ENCODE measurements at places on chromosomes 12 and 14.

GRCh38 chr12:42643881-42644579 is 54.5 kb upstream of the PRICKLE1 start:
- no peaks in the 10 kb centered on the region for H3K4me1 ChIP-seq
- H3K27me3 ChIP-seq: no peaks in the 10 kb centered on the region
- no peaks in the 10 kb centered on the region for H3K36me3 ChIP-seq
- H3K27ac ChIP-seq: no peak overlapping the region

- no peak for DNase-seq
- no peak overlapping the region for H3K4me3 ChIP-seq
- H3K27me3 ChIP-seq: no peaks in the 10 kb centered on the region
- no peaks in the 10 kb centered on the region for H3K4me1 ChIP-seq
- no peaks in the 10 kb centered on the region for H3K36me3 ChIP-seq
- H3K27ac ChIP-seq: no peak overlapping the region
These were observed 35.2 kb upstream of the SLC38A1 start for GRCh38 chr12:46304070-46304469.

DNA sequence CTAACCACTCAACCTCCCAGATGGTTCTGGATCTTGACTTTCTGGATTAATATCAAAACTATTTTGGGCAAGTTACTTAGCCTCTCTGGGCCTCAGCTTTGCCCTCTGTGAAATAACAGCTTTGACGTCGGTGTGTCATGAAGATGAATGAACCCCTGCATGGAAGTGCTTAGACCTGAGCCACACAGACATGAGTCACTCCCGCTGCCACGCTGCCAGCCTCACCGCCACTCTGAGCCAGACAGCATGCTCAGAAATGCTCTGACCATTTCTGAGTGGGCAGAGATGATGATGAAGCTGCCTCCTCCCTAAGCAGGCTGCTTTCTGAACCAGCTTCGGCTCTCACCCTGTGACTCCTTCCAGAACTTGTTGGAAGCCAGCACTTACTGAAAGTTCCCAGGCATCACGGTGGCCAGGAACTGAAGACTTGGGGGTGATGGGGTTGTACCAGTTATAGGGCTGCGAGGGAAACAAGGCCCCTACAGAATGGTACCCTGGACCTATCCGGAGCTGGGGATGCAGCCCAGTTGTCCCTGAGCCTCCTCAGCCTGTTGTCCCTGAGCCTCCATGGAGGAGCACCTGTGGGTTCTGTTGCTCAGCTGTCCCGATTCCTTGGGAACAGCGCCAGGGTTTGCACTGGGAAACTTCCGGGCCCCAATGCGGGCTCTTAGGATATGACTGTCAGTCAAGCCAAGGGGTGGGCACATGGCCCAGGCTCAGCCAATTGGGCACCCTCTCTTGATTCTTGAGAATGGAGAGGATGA is 2.0 kb upstream of the CCDC197 start:
- no peak overlapping the region for H3K4me3 ChIP-seq
- DNase-seq: no peak
- H3K4me1 ChIP-seq: peaks cover 11% of the 10 kb centered on the region
- no peaks in the 10 kb centered on the region for H3K27me3 ChIP-seq
- H3K27ac ChIP-seq: peak overlapping the region; percentile 20

- no peak overlapping the region for H3K4me3 ChIP-seq
- no peaks in the 10 kb centered on the region for H3K4me1 ChIP-seq
- DNase-seq: no peak
- no peaks in the 10 kb centered on the region for H3K36me3 ChIP-seq
These were observed 89.4 kb downstream of the R3HDM2 start for GRCh38 chr12:57341275-57341990.

GRCh38 chr12:7130701-7131501 is 730 bp downstream of the CLSTN3 start:
- peaks cover 26% of the 10 kb centered on the region for H3K4me1 ChIP-seq
- peak overlapping the region; percentile 64 for H3K4me3 ChIP-seq

GRCh38 chr12:105382771-105383622 is 52.5 kb downstream of the C12orf75 start:
- DNase-seq: no peak
- no peaks in the 10 kb centered on the region for H3K36me3 ChIP-seq
- peak overlapping the region; percentile 57 for H3K27ac ChIP-seq
- H3K4me3 ChIP-seq: peak overlapping the region; percentile 12

DNA sequence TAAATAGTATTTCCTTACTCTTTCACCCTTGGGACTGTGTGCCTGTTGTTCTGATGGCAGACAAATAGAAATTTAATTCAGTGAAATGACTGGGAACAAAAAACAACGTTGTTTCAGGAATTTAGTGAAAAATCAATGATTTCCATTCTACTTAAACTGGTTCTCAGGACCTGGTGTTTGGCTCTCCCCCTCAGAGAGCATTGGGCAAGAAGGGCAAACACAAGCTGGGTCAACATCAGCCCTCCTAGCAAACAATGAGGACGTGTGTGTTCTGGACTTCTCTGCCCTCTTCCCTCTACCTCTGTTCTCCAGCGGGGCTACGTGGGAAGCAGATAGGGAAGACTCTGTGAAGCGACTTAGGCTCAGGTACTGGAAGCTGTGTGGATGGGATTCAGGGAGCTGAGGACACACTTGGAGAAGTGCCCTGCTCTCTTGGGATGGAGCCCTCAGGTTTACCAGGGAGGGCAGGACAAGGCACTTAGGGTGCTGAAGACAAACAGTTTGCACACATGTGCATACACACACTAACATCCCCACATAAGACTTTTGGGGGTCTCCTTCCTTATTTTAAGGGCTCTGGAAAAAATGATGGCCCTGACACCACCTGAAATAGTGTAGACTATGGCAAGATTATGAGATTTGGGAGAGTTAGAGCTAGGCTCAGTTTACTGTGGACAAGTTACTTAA is 7.6 kb upstream of the SERPINA1 start:
- peaks cover 13% of the 10 kb centered on the region for H3K4me1 ChIP-seq
- no peak overlapping the region for H3K4me3 ChIP-seq
- no peaks in the 10 kb centered on the region for H3K36me3 ChIP-seq
- H3K27me3 ChIP-seq: no peaks in the 10 kb centered on the region

DNA sequence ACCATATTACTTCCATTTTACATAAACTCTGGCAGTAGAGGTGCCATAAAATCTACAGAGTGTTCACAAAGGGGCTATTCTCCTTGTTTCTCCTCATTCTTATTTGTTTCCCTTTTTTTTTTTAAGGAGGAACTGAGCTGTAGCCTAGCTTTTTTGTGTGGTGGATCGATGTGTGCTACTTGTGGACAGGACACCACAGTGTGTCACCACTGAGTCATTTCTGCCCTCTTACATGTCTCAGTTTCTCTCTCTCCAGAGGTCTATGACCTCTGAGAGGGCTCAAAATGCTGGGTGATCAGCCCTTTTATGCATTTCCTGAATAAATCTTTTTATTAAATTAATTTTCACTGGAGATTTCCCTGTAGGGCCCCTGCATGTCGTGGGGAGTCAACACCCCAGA is 370.2 kb downstream of the ADGRD1 start:
- no peaks in the 10 kb centered on the region for H3K27me3 ChIP-seq
- H3K4me3 ChIP-seq: no peak overlapping the region
- H3K27ac ChIP-seq: no peak overlapping the region

- no peak overlapping the region for H3K27ac ChIP-seq
- H3K4me1 ChIP-seq: no peaks in the 10 kb centered on the region
- no peak for DNase-seq
- no peaks in the 10 kb centered on the region for H3K27me3 ChIP-seq
- H3K36me3 ChIP-seq: no peaks in the 10 kb centered on the region
These were observed 317.7 kb downstream of the AACS start for GRCh38 chr12:125382926-125383325.

GRCh38 chr12:98719515-98720504 is 74.7 kb downstream of the APAF1 start:
- no peak for DNase-seq
- H3K4me1 ChIP-seq: no peaks in the 10 kb centered on the region
- no peak overlapping the region for H3K4me3 ChIP-seq
- H3K36me3 ChIP-seq: peaks cover 8% of the 10 kb centered on the region

- DNase-seq: no peak
- peak overlapping the region; percentile 87 for H3K4me3 ChIP-seq
- H3K36me3 ChIP-seq: no peaks in the 10 kb centered on the region
- peaks cover 52% of the 10 kb centered on the region for H3K4me1 ChIP-seq
These were observed 825 bp upstream of the CCDC85C start for GRCh38 chr14:99604766-99605298.

DNA sequence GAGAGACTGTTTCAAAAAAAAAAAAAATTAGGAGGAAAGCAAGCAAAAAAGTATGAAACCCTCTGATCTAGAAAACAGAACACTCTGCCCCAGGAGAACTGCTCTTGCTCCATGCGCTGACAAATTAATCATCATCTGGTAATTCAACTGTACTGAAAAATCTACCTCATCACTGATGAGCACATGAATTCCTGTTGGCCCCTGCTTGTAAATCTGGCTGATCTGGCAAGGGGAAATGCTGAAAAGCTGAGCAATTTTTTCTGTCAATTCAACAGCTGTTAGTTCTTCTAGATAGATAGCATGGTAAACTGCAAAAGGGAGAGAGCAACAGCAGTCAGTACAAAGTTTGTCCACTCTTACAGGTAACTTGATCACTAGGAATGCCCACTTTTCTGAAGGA is 15.2 kb upstream of the CSRNP2 start:
- H3K27ac ChIP-seq: no peak overlapping the region
- peaks cover 93% of the 10 kb centered on the region for H3K36me3 ChIP-seq

DNA sequence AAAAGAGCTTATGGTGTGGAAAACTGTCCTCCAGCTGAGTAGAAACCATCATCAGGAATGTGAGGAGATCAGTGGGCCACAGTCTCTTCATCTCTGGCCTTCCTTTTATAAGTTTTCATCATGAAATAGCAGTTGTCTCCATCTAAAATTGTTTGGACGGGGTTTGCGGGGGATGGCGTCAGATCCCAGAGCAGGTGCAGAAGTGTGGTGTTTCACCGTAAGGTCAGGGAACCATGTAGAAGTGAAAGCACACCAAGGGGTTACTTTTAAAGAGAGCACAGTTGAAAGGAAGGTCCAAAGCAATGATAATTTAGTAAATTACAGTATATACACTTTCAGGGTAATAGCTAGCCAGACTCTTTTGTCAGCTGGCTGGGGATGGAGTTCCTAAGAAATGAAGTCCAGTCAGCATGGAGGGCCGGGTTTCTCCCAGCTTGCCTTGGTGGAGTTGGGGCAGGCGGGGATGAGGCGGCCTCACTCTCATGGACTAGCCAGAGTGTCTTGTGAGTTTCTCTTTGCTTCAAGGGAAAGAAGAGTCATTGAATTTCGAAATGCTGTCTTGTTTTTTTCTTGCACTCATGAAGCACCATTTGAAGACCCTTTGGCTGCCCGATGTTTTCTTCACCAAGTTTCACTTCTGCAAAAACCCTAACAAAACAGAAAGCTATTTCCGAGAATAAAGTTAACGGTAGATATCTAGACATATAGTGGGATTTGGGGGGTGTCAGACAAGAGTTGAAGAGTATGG is 100.6 kb downstream of the ETV6 start:
- DNase-seq: no peak
- peaks cover 13% of the 10 kb centered on the region for H3K4me1 ChIP-seq
- H3K27me3 ChIP-seq: no peaks in the 10 kb centered on the region
- no peak overlapping the region for H3K4me3 ChIP-seq

DNA sequence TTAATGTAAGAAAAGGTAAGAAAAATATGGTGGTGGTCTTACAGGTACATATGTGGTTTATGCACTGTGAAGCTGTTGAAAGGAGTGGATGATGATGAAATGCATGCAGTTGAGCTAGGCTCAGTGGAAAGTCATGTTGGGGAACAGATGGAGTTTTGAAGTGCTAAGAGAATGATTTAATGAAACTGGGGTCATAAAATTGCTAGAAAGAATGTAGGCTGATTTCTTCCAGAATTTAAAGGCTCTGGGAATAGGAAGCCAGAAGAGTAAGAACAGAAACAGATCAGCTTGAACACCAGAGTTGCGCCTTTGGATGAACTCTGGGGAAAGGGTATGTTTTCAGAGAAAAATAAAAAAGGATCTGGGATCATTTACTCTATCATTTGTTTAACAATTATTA is 146.5 kb downstream of the MON2 start:
- no peaks in the 10 kb centered on the region for H3K36me3 ChIP-seq
- H3K4me3 ChIP-seq: no peak overlapping the region
- H3K4me1 ChIP-seq: no peaks in the 10 kb centered on the region
- no peak for DNase-seq
- no peak overlapping the region for H3K27ac ChIP-seq

DNA sequence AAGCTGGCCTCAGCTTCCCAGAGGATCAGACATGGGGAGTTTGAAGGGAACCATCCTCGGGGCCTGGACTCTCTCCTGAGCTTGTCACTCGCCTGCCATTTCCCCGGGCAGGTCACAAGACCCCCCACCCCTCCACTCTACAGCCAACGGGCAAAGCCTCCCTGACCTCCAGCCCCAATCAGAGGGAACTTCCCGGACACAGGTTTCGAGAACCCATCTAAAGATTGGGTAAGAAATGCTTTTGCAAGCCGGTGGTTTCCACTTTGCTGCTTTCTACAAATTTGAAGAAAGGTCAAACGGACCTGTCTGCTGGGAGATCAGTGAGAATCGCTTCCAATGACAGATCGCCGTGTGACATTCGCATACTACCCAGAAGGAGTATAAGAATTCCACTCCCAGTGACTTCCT is 89.6 kb downstream of the SCARB1 start:
- H3K27me3 ChIP-seq: no peaks in the 10 kb centered on the region
- H3K36me3 ChIP-seq: no peaks in the 10 kb centered on the region
- H3K4me3 ChIP-seq: no peak overlapping the region

DNA sequence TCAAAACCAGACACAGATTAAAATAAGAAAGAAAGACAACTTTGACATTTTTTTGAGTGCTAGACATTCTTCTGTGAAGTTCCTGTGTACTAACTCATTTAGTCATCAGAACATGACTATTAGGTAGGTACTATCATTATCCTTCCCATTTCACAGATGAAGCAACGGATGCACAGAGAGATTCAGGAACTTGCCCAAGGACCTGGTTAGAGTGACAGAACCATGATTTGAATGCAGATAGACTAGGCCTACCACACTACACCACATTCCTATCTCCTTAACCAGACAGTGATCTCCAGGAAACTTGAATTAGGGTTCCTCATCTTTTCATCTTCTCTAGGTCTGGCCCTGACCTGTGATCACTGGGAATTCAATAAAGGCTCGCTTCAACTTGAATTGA is 54.4 kb upstream of the MED13L start:
- H3K4me1 ChIP-seq: no peaks in the 10 kb centered on the region
- no peaks in the 10 kb centered on the region for H3K27me3 ChIP-seq
- no peak for DNase-seq
- H3K4me3 ChIP-seq: no peak overlapping the region

DNA sequence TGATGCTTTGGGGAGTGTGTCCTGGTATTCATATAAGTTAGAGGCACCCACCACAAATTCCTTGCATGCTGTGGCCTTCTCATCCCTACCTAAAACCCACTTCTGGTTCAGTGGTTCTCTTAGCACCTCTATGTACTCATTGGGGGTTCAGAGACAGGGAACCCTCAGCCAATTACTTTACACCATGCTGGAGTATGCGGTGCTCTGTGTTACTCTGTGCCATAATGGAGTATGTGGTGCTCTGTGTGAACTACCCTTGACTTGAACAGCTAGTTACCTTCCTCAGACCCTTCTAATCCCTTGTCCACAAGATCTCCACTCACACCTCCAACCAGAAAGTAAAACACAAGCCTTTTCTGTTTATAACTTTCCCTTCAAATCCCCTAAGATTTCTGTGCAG is 172.5 kb upstream of the E2F7 start:
- DNase-seq: no peak
- H3K4me1 ChIP-seq: no peaks in the 10 kb centered on the region
- H3K27me3 ChIP-seq: no peaks in the 10 kb centered on the region
- no peak overlapping the region for H3K4me3 ChIP-seq
- H3K36me3 ChIP-seq: no peaks in the 10 kb centered on the region
